Stimulated activated CD4-positive, alpha-beta T cell treated with anti-CD3 and anti-CD28 coated beads, Interleukin-12 subunit alpha, Interleukin-12 subunit beta, amount 100 ng/mL, for 24 hours (primary cell): ENCODE measurements at places on chromosomes 11 and 22.

GRCh38 chr11:121132211-121132976 lies 31.4 kb downstream of the TECTA start:
- no peak for DNase-seq

GRCh38 chr11:75194147-75194546 lies 43.2 kb downstream of the SLCO2B1 start:
- DNase-seq = no peak

GRCh38 chr11:100190395-100190794 lies 496.7 kb upstream of the ARHGAP42 start:
- DNase-seq = no peak

DNA sequence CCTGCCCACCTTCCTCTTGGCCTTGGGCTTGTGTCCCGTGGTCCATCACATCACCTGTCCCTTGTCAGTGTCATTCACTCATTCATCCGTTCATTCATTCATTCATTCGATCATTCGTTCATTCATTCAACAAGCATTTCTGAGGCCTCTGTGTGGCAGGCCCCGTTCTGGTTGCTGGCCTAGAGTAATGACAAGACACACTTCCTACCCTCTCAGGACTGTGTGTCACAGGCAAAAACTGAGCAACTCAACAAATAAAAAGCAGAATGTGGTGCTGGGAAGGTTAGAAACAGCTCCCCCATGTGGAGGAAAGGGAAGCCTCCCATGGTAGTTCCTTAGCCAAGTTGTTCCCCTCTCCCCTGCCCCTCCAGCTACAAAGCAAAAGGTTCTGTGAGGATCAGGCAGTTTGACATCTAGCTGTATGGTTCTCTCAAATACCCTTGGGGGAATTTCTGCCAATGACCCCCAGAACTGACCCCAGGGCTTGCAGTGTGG lies 1.6 kb upstream of the OMP start:
- no peak for DNase-seq

DNA sequence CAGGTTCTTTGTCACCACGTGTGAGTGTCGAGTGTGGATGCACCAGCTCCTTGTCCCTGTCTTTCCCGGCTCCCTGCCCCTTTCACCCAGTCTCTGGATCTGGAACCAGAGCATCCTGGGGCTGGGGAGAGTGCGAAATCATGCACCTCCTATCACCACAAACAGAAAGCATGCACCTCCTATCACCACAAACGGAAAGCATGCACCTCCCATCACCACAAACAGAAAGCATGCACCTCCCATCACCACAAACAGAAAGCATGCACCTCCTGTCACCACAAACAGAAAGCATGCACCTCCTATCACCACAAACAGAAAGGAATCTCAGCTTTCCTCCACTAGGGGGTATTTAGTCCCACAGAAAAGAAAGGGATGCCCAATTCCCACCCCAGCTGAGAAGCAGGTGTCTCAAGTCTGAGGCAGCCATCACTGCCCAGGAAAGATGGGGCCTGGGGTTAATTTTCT lies 5.9 kb upstream of the GLB1L3 start:
- DNase-seq = no peak
